PC-9 (cell line): ENCODE measurements at places on chromosomes 4 and X. TPM values are rescaled to one million over a fixed set of nuclear protein-coding genes. Genes with fewer than 3 reads are reported as not detected.

- H3K4me3 ChIP-seq: no peak overlapping the region
- DNase-seq: no peak
- no peaks in the 10 kb centered on the region for H3K36me3 ChIP-seq
- H3K27ac ChIP-seq: no peak overlapping the region
- no peaks in the 10 kb centered on the region for H3K27me3 ChIP-seq
Observed at GRCh38 chr4:146978641-146979040, 33.0 kb upstream of the TTC29 start.

GRCh38 chr4:169397762-169398161 is 127.0 kb upstream of the SH3RF1 start:
- H3K4me3 ChIP-seq: no peak overlapping the region
- no peaks in the 10 kb centered on the region for H3K36me3 ChIP-seq
- H3K27me3 ChIP-seq: no peaks in the 10 kb centered on the region
- no peak for DNase-seq
- H3K4me1 ChIP-seq: no peaks in the 10 kb centered on the region
- no peak overlapping the region for H3K27ac ChIP-seq

DNA sequence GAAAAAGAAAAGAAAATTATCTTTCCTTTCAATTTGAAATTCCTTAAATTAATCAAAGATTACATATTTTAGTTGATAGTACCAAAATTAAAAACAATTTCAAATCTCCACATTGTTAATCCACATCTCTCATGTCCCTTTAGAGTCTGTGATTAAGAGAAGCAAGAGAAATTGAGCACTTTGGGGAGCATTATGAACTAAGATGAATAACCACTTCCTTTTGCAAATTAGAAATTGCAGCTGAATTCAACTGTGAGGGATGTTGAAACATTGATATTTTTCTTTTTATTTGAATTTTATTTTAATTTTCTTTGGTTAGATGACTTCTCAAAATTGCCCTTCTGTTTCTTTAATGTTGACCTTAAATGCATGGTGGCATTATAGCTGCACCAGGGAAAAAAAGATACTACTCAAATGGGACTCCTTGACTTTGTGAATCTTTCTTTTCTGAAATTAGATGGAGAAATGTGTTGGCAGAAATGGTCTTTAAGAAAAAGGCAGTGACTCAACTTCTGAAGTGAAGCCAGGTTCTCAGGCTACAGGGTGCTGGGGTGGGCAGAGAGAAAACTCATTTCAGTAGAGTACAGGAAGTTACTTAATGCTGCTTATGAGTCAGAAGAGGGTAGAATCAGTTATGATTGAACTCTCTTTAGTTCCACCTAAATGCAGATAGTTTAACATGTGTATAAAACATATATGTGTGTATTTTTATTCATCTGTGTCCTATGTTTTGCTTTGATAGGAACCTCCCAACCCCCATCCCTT is 92.0 kb upstream of the TNIP3 start:
- H3K36me3 ChIP-seq: no peaks in the 10 kb centered on the region
- DNase-seq: peak; percentile 24
- no peaks in the 10 kb centered on the region for H3K27me3 ChIP-seq
- no peak overlapping the region for H3K4me3 ChIP-seq

DNA sequence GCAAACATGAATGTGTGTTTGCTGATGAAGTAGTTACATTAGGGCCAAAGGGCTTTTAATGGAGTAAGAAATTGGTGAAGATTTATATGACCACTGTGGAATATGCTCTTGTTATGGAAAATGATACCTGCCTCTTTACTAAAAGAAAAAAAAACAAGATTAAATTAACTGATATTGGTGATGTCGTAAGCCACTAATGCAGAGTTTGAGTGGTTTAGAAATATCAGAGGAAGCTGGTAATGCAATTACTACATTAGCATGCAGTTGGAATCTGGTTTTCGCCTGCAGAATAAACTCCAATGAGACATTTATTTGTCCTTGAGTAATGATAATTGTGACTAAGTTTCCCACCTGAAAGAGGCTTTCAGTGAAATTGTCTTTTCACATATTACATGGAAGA is 597.9 kb downstream of the GALNTL6 start:
- DNase-seq: no peak
- no peaks in the 10 kb centered on the region for H3K36me3 ChIP-seq

GRCh38 chr4:11743976-11744375 is 315.3 kb upstream of the HS3ST1 start:
- H3K4me1 ChIP-seq: peaks cover 22% of the 10 kb centered on the region; the same call in 1 of the 2 replicates
- no peaks in the 10 kb centered on the region for H3K36me3 ChIP-seq
- no peak overlapping the region for H3K27ac ChIP-seq
- no peak overlapping the region for H3K4me3 ChIP-seq
- H3K27me3 ChIP-seq: no peaks in the 10 kb centered on the region

GRCh38 chrX:33969105-33969504 is 163.0 kb downstream of the FAM47A start:
- no peak overlapping the region for H3K27ac ChIP-seq
- no peak overlapping the region for H3K4me3 ChIP-seq
- DNase-seq: no peak
- H3K27me3 ChIP-seq: no peaks in the 10 kb centered on the region
- 0 out of 2 replicates have a peak, but pooled peaks cover 5% of the 10 kb centered on the region for H3K4me1 ChIP-seq
- no peaks in the 10 kb centered on the region for H3K36me3 ChIP-seq

GRCh38 chrX:107669885-107670628 is 41.7 kb downstream of the PRPS1 start:
- H3K36me3 ChIP-seq: no peaks in the 10 kb centered on the region
- no peak overlapping the region for H3K4me3 ChIP-seq

GRCh38 chr4:80613470-80613869 is 277.9 kb downstream of the CFAP299 start:
- H3K4me1 ChIP-seq: no peaks in the 10 kb centered on the region
- no peaks in the 10 kb centered on the region for H3K36me3 ChIP-seq
- H3K4me3 ChIP-seq: no peak overlapping the region
- DNase-seq: no peak
- no peak overlapping the region for H3K27ac ChIP-seq
- no peaks in the 10 kb centered on the region for H3K27me3 ChIP-seq

- no peaks in the 10 kb centered on the region for H3K27me3 ChIP-seq
- H3K4me3 ChIP-seq: no peak overlapping the region
- no peaks in the 10 kb centered on the region for H3K36me3 ChIP-seq
Observed at GRCh38 chrX:20720954-20721626, 454.4 kb upstream of the RPS6KA3 start.

- DNase-seq: no peak
- H3K36me3 ChIP-seq: no peaks in the 10 kb centered on the region
- no peak overlapping the region for H3K4me3 ChIP-seq
- H3K4me1 ChIP-seq: peaks cover 54% of the 10 kb centered on the region
- H3K27me3 ChIP-seq: no peaks in the 10 kb centered on the region
Observed at GRCh38 chrX:17596061-17596460, 141.2 kb upstream of the SCML1 start.

GRCh38 chrX:39766855-39767254 is 330.9 kb downstream of the BCOR start:
- H3K27ac ChIP-seq: no peak overlapping the region
- H3K4me3 ChIP-seq: no peak overlapping the region
- H3K4me1 ChIP-seq: no peaks in the 10 kb centered on the region
- no peaks in the 10 kb centered on the region for H3K27me3 ChIP-seq

DNA sequence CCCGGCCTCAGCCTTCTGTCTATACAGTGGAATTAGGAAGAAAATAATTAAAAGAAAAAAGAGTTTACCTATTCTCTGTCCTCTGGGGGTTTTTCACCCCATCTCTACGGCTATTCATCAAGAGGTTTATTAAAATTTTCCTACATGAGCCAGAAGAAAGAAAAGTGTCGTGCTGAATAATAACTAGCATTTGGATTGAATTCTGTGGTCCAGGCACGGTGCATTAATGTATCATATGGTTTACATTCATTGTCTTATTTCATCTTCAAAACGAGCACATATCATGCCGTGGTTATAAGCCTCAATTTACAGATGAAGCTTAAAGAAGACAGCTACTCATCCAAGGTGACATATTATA is 5.4 kb upstream of the NAA15 start:
- no peaks in the 10 kb centered on the region for H3K27me3 ChIP-seq
- peaks cover 3% of the 10 kb centered on the region; the same call in 1 of the 2 replicates for H3K36me3 ChIP-seq
- no peak for DNase-seq
- H3K4me1 ChIP-seq: peaks cover 21% of the 10 kb centered on the region
- H3K4me3 ChIP-seq: peak overlapping the region; percentile 78; the same call in 1 of the 2 replicates
- no peak overlapping the region for H3K27ac ChIP-seq

GRCh38 chr4:55561889-55562288 is 15.2 kb upstream of the CLOCK start:
- H3K36me3 ChIP-seq: no peaks in the 10 kb centered on the region
- DNase-seq: no peak
- no peaks in the 10 kb centered on the region for H3K27me3 ChIP-seq
- H3K27ac ChIP-seq: no peak overlapping the region

DNA sequence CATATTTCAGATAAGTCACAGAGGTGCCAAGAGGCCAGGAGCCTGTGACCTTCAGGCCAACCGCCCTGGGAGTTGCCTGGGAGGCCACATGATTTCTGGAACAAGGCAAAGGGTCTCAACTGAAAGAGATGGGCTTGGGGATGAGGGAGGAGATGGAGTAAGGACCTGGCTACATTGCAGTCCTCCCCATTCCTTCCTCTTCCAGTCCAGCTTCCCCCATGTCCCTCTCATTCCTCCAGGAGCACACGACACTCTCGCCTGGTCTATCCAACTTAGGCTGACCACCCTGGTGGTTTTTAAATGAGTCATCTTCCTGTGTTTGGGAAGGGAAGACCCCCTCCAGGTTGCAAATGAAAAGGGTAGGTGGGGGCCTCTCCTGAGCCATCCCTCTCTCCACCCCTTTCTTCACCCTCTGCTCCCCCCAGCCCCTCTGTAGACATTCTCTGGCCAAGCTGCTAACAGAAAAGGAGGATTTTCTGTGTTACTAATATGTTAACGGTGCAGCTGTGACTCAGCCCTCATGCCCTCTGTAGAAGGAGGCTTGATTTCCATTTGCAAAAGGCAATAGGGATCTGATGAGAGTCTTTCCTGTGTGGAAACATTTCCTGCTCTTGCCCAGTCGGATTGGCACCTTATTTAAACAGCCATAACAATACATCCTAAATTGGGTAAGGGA is 79.2 kb downstream of the RTL5 start:
- H3K4me3 ChIP-seq: no peak overlapping the region
- no peaks in the 10 kb centered on the region for H3K4me1 ChIP-seq
- H3K36me3 ChIP-seq: no peaks in the 10 kb centered on the region

- H3K27me3 ChIP-seq: no peaks in the 10 kb centered on the region
- no peaks in the 10 kb centered on the region for H3K4me1 ChIP-seq
- no peak overlapping the region for H3K27ac ChIP-seq
- no peak for DNase-seq
- no peak overlapping the region for H3K4me3 ChIP-seq
Observed at GRCh38 chr4:95524184-95524583, 24.6 kb downstream of the UNC5C start.

DNA sequence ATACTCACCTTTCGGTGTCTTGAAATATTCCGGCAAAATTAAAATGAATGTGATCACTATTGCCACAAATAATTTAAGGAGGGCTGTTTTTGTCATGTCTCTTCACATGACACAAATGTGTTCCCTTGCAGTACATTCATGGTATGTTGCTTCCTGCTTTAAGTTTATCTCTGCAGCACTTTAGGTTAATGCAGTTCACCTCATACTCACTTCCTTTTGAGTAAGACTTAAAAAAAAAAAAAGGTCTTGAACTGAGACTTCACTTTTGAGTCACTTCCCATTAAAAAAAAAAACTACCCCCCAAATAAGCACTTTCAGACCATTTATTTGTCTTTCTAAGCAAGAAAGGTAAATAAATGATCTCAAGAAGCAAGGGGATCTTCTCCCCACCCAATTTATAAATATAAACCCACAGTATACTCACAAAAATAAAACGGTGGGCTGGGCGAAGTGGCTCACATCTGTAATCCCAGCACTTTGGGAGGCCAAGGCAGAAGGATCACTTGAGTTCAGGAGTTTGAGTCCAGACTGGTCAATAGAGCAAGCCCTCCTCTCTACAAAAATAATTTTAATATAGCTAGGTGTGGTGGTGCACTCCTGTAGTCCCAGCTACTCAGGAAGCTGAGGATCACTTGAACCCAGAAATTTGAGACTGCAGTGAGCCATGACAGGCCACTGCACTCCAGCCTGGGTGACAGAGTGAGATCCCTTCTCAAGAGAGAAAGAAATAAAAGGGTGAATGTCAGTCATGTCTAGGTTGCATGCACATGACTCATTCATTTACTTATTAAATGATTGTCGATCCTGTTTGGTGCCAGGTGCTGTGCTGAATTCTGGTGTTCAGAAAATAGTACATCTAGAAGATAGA is at the start of gene TMEM156:
Gene TMEM156 (minus strand): TSS at position 192 of the 868 bp plus-strand sequence. CDS start 96 bp downstream, at position 96.
- DNase-seq: peak; percentile 93
- no peaks in the 10 kb centered on the region for H3K27me3 ChIP-seq

- DNase-seq: no peak
- peaks cover 20% of the 10 kb centered on the region for H3K27me3 ChIP-seq
- no peak overlapping the region for H3K4me3 ChIP-seq
- no peak overlapping the region for H3K27ac ChIP-seq
Observed at GRCh38 chr4:186487726-186488125, 67.6 kb downstream of the MTNR1A start.

DNA sequence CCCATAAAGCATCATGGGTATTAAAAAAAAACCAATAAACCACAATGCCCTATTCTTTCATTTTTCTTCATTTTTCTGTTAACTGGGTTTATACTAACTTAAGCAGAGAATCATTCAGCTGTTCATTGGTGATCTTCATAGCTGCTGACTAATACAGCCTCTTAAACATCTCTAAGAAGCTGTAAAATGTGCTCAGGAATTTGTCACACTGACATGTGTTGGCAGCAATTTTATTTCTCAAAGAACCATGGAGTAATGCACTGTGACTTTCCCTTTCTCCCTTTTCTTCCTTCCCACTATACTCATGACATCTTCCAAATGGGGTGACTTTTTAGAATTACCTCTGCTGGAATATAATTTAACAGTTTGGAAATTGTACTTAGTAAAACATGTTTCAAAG is 315.4 kb downstream of the ANTXR2 start:
- DNase-seq: no peak
- no peaks in the 10 kb centered on the region for H3K36me3 ChIP-seq
- H3K4me1 ChIP-seq: no peaks in the 10 kb centered on the region
- H3K27me3 ChIP-seq: no peaks in the 10 kb centered on the region
- no peak overlapping the region for H3K27ac ChIP-seq

- no peaks in the 10 kb centered on the region for H3K4me1 ChIP-seq
- no peak overlapping the region for H3K4me3 ChIP-seq
- no peak for DNase-seq
Observed at GRCh38 chr4:152072906-152073305, 312.1 kb upstream of the GATB start.

- no peak overlapping the region; the same call in 1 of the 2 replicates for H3K4me3 ChIP-seq
- H3K4me1 ChIP-seq: peaks cover 38% of the 10 kb centered on the region
- no peaks in the 10 kb centered on the region for H3K36me3 ChIP-seq
- H3K27ac ChIP-seq: peak overlapping the region; percentile 65
- no peaks in the 10 kb centered on the region for H3K27me3 ChIP-seq
Observed at GRCh38 chr4:24642981-24643547, 58.7 kb upstream of the DHX15 start.

The CXCL5 gene
- not detected in 2 replicates for total RNA-seq

The CEP135 gene
- 7.3 and 8.8 TPM in 2 replicates for total RNA-seq

The CYSLTR1 gene
- total RNA-seq: not detected in 2 replicates

The ARHGAP6 gene
- not detected in 2 replicates for total RNA-seq

The SPANXB1 gene
- 24.3 and 31.4 TPM in 2 replicates for total RNA-seq

The FAM47B gene
- total RNA-seq: not detected in 2 replicates

The RAB40A gene
- total RNA-seq: 0.90 and 1.0 TPM in 2 replicates

The GPM6B gene
- not detected in 2 replicates for total RNA-seq

The PAGE5 gene
- not detected in 2 replicates for total RNA-seq

The ZNF157 gene
- total RNA-seq: not detected in 2 replicates

The STK26 gene
- 41.1 and 48.4 TPM in 2 replicates for total RNA-seq

The FAT1 gene
- 59.5 and 73.2 TPM in 2 replicates for total RNA-seq

The CT45A1 gene
- total RNA-seq: not detected in 2 replicates

The CDX4 gene
- total RNA-seq: not detected in 2 replicates

The EFHC2 gene
- 1.6 and 4.3 TPM in 2 replicates for total RNA-seq

The SMPX gene
- not detected in 2 replicates for total RNA-seq
